ENCODE measurements at places on chromosomes 7 and 10.

GRCh38 chr10:85786401-85786899 lies 580.1 kb downstream of the GRID1 start:
- no peak for DNase-seq

DNA sequence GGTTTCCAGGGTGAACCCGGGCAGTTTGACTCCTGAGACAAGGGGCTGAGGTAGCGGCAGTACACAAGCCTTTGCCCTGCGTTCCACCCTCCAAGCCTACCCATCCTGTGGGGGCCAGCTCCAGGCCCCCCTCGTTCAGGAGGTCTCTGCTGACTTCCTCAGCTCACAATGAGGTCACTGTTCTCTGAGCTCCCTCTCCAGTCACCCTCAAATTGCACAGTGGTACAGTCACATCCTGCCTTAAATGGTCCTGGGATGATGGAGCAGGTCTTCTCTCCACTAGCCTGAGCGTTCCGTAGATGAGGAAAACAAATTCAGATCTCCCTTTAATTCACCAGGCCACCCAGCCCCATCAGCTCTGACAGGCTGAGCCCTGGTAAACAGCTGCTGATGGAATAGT lies 90.2 kb downstream of the SH3PXD2A start:
- no peak for DNase-seq

DNA sequence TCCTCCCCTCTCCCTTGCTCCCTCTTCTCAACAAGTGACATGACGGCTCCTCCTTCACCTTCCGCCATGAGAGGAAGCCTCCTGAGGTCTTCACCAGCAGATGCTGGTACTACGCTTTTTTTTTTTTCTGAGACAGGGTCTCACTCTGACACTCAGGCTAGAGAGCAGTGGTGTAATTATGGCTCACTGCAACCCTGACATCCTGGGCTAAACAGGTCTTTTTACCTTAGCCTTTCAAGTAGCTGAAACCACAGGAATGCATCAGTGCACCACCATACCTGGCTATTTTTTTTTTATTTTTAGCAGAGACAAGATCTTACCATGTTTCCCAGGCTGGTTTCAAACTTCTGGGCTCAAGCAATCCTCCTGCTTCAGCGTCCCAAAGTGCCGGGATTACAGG lies 43.6 kb downstream of the MDH2 start:
- DNase-seq = no peak

DNA sequence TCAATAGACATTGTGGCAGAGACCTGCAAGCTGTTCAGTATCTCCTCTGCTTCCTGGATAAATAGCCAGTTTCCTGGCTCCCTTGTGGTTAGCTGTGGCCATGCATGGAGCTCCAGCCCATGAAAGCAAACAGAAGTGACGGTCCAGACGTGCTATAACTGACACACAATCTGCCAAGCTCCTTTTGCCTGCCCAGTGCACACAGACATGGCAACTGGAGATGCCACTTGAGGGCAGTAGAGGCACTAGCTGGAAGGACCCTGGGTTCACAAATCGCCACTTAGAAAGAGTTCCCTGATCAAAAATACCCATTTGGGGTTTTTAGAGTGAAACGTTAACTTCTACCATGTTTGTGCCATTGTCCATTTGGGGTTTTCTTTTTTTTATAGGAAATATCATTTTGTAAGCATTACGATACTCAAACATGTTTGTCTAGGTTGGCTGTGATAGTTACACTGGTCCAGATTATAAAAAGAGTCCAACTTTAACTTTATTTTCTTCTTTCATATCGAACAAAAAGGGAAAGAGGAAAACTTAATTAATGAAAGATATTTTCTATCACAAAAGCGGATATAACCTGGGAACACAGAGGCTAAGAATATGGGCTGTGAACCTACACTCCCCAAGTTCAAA lies 31.3 kb downstream of the KIN start:
- no peak for DNase-seq

DNA sequence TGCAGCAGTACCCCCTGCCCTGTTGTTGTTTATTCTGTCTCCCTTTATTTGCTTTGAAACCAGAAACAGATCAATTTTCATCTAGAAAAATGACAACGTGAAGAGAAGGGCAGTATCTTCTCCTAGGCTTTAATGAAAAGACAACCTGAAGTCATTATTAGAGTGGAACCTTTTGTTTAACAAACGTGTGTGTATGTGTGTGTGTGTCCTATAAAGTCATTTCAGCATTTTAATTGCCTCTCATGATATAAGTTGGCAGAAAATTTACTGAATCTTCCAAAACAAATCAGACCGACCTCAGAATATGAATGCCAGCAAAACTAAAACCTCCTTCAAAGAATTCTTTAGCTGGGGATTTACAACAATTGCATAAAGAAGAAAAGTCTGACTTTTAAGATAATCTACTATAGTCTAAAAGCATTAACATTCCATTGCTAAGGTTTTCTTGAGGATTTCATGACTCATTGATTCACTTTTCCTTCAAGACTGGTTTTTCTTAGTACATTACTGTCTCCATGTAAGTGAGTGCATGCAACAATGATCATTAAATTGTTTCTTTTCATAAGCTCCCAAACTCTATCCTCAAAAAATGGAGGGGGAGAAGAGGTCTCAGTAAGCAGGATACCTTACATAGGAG lies 3.2 kb downstream of the GLI3 start:
- no peak for DNase-seq

GRCh38 chr10:118409295-118409694 lies 67.2 kb upstream of the FAM204A start:
- DNase-seq = no peak

- no peak for DNase-seq
These were observed 39.7 kb downstream of the RASGEF1A start for GRCh38 chr10:43226851-43227845.

GRCh38 chr7:55108818-55109217 lies 90.0 kb downstream of the EGFR start:
- DNase-seq = no peak

All from GM18507 (cell line).